ENCODE measurements at places on chromosomes 1 and 21.

DNA sequence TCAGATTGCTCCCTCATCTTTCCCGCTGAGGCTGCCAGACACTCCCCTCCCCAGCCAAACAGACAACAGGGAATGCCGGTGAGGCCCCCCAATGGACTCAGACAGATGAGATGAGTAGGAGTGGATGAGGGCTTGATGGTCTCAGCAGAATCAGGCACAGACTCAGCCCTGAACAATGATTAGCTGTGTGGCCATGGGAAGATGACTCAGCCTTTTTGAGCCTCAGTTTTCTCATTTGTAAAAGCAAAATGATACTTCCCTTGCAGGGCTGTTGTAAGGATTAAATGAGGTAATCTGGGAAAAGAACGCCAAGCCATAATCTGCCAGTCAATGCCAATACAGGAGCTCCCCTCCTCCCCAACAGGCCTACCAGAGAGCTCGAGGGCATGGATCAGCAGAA lies 12.4 kb downstream of the C1orf198 start:
- no peak for DNase-seq

DNA sequence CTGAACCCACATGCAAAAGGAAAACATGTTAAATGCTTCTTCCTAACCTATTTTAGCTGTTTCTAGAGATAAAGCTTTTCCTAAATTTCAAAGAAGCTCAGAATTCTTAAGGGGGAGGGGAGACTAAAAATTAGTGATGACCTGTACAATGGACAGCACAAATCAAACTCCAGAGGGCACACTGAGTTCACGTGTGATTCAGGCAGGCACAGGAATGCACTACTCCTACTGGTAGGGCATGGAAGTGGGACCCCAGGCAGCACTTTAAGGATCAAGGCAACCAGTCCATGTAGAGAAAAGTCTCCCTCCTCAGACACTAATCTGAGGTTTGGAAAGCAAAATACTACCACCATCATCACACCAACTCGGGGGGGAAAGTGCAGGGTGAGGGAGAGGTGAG lies 31.3 kb upstream of the CLCA4 start:
- no peak for DNase-seq

GRCh38 chr1:7444363-7444762 lies 326.7 kb upstream of the VAMP3 start:
- DNase-seq: no peak

DNA sequence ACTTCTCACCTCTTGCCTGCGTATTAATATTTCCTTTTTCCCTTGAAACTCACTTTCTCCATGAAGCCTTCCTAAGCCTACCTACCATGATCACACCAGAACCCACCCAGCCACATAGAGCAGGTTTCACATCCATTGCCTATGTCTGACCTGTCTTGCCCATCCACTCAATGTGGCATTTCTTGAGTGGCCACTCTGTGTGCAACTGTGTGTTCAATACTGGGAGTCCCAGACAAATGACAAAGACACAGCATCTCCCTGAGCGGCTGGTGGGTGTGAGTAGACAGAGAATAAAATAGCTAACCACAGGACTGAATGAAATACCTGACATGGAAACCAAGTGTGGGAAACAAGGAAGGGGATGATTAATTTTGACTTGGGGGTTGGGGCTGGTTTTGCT lies 3.1 kb downstream of the PTGFRN start:
- peak; percentile 5 for DNase-seq

DNA sequence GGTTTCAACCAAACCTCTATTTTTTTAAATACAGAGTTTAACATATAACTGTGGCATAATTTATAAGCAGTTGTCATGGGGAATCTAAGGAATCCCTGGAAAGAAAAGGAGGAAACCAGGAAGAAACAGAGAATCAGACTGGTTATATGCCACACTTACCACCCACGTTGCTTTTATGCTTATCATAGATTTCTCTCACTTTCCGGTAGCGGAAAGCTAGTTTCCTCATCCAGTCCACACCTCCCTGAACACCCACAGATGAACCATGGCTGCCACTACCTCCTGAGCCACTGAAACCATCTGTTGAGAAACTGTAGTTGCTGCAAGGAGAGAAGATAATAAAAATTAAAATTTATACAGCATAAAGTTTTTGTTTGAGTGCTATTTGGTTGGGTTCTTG lies 33.5 kb downstream of the XKR8 start:
- DNase-seq: no peak

DNA sequence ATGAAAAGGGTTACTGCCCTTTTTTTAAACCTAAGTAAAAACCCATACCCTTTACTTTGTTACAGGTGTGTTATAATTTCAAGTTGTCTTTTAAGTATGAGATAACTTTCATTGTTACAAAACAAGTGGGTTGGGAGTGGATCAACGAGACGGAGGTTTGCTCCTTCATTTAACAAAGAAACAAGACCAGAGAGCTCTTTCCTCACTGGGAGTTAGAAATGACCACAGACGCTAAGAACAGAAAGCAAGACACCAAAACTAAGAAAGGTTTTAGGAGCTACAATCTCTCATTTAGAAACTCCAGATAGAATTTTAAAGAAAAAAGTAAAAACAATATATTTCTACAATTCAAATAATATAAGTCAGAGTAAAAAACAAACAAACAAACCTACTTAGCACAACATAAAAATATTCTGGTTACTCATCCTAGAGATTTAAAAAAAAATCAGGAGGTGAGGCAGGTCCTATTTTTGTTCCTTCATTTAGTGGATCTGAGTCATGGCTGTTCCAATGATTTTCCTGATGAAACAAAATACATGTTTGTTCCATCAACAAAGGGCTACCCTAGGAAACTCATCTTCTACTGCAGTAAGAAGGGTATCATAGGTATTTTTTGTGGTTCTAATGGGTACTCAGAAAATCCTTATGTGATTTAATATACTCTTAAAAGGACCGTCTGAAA lies 33.0 kb downstream of the APP start:
- DNase-seq: no peak

- DNase-seq: no peak
These were observed 401 bp upstream of the PRUNE1 start for GRCh38 chr1:151007853-151008243.

- peak; percentile 55 for DNase-seq
These were observed at the start of gene MANEAL for GRCh38 chr1:37793773-37794371. Gene MANEAL, plus strand, starts transcription at chr1:37793847. Its CDS starts 336 bp downstream, at chr1:37794183.
